ENCODE measurements at places on chromosomes 7 and 10.

DNA sequence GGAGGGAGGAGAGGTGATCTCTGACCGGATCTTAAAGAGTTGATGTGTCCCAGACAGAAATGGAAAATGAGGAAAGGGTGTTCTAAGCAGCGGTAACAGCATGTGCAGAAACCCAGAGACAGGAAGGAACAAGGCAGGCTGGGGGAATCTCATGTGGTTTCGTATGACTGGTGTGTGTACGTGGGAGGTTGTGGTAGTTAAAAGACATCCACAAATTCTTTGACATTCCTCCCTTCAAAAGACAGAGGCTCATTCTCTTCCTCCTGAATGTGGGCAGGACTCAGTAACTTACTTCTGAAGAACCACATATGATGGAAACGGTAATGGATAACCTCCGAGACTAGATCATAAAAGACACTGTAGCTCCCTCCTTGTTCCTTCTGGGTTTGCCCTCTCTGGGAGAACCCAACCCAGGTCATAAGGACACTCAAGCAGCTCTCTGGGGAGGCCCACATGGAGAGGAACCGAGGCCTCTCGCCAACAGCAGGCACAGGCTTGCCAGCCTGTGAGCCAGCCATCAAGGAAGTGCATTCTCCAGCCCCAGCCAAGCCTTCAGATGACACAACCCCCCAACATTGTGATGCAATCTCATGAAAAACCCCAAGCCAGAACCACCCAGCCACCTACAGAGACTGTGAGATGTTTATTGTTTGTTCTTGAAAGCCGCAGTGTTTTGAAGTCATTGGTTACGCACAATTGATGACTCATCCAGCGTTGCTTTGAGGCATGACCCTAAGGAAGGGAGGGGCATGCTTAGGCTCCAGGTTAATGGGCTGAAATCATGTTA is 116.0 kb downstream of the SLIT1 start:
- DNase-seq, result no peak

DNA sequence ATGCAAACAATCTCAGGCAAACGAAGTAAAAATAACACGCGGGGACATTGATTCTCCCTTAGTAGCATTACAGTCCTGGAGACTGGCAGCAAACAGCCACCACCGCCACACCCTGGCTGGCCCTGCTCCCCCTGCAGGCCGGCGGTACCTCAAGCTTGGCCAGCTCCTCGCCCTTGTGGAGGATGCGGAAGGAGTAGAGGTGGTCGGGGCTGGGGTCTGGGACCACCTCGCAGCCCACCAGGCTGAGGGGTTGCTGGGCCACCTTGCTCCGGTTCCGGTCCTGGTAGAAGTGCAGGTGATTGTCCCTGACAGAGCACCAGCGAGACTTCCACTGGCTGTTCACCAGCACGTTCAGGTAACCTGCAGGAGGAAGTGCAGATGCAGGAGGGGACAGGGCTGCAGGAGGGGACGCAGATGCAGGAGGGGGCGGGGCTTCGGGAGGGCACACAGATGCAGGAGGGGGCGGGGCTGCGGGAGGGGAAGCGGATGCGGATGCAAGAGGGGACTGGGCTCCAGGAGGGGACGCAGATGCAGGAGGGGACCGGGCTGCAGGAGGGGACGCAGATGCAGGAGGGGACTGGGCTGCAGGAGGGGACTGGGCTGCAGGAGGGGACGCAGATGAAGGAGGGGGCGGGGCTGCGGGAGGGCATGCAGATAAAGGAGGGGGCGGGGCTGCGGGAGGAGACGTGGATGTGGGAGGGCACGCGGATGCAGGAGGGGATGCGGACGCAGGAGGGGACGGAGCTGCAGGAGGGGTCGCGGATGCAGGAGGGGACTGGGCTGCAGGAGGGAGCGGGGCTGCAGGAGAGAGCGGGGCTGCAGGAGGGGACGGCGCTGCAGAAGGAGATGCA is 65.7 kb downstream of the VWA2 start:
- peak; percentile 90 for DNase-seq

- DNase-seq, result no peak
Observed at GRCh38 chr10:110993024-110993693, 73.8 kb downstream of the SHOC2 start.

DNA sequence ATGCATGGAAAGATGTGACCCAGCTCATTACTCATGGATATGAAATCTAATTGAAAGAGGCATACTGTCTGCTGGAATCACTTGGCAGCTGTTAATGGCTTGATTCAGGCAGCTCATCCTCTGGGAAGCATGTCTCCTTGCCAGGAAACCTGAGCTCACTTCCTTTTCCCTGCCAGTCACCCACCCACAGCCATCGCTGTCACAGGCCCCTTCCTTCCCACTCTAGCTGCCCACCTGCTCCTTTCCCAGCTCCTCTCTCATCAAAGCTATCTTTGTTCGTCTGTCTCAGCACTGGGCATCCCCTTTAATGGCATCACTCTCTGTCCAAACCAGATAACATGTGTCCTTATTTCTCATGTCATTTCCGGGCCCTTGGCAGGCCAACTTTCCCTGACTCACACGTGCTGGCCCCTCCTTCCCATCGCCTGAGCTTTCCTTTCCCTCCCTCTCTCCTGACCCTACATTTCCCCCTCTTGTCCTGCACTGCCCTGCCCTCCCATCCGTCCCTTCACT is 721.9 kb downstream of the TNS3 start:
- DNase-seq, result no peak

- no peak for DNase-seq
Observed at GRCh38 chr7:118085000-118085399, 99.0 kb upstream of the LSM8 start.

- DNase-seq, result no peak
Observed at GRCh38 chr10:132446661-132447445, 49.9 kb downstream of the PWWP2B start.

DNA sequence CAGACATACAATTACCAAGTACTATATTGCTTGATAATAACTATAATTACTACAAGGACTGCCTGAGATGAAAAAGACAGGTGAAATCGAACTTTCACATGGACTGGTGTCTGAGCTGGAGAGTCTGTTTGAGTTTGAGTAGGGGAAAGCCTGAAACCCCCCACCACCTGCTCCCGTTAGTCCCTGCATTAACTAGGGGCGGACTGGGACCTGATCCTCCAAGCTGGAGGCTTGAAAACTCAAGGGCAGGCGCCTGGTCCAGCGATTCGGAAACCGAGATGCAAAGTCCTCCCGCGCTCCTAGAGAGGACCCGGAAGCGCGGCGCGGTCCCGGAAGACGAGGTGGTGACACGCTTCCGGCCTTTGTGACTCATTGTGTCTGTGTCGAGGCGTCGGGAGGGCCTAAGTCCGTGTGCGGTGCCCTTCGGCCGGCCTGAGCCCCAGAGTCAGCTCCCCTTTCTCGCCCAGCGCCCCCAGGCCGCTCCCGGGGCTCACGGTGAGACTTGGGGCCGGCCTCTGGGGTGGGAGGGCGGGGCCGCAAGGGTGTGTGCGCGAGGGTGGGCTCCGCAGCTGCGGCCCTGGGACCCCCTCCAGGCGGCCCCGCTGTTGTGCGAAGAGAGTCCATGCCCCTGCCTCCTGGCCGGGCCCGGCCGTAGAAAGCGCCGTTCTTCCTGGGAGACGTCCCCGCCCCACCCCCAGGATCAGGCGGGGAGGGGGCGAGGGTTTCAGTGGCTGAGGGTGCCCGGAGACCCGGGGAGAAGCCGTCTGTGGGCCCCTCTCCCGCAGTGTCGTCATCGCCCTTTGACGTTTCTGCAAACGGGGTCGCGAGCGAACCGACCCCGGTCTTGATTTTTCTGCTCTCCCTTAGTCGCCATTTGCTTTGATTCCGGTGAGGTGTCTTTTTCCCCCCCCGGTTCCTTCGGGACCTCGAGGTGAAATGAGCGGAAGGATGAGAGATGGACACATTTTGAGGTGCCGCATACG is at the start of gene ZKSCAN1:
Gene ZKSCAN1 (plus strand): TSS at position 365 of the 983 bp plus-strand sequence. CDS start 7,911 bp downstream, outside the sequence.
- DNase-seq, result peak; percentile 80

GRCh38 chr7:138705167-138705566 is 4.0 kb upstream of the SVOPL start:
- DNase-seq, result no peak

GRCh38 chr10:97520978-97521761 is 22.4 kb downstream of the UBTD1 start:
- DNase-seq, result no peak

GRCh38 chr10:56920601-56921261 is 559.7 kb upstream of the ZWINT start:
- DNase-seq, result no peak

DNA sequence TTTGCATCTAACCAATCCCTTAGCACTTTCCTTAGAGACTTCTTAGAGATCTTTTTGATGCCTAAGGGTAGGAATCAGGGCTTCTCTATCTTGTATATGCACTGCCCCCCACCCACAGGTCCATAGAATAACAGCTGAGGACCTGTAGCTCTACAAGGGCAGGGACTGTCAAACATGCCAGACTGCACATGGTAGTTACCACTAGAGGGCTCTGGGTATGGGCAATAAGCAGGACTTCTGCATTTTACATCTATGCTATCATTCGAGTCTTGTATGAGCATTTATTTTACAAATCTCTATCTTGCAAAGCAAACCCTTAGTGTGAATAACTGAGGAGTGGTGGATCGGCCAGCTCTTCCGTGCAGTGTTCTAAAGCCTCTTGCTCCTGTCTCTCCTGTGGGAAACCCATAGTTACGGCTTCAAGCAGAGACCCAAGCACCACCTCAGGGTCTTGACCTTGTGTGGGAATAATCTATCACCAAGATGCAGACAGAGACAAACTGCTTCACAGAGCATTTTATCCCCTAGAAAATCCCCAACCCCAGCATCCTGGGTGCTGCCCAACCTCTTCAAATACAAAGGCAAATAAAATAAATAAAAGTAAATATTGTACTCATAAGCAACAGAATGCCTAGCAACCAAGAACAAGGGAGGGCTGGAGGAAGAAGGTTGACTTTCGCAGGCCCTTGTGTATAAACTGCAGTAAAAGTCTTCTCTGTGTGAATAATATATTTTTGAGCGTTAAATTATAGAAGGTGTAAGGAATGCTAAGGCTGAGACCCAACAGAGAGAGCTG is 219.3 kb downstream of the WDR11 start:
- no peak for DNase-seq

- DNase-seq, result no peak
Observed at GRCh38 chr10:14554091-14554490, 220.6 kb downstream of the FAM107B start.

DNA sequence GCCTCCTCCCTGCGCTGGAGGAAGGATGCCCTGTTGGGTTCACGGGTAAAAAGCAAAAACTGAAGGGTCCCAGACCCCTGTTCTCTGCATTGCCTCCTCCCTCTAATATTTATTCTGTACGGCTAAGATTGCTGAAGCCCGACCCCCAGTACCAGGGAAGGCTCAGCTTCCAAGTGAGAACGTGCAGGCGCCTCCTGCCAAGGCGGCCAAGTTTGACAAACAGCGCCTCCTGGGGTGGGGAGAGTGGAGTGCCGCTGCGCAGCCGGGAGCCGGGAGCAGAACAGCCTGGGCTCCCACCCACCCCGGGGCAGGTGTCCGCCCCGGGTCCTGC is 4.7 kb upstream of the EBF3 start:
- DNase-seq, result peak; percentile 88

DNA sequence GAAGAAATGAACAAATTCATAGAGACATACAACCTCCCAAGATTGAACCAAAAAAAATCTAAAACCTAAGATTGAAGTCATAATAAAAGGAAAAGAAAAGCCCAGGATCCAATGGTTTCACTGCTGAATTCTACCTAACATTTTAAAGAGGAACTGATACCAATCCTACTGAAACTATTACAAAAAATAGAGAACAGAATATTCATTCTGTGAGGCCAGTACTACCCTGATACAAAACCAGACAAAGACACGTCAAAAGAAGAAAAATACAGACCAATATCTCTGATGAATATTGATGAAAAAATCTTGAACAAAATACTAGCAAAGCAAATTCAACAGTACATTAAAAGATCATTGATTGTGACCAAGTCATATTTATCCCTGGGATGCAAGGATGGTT is 128.5 kb upstream of the STEAP1 start:
- DNase-seq, result no peak

GRCh38 chr10:61606959-61607907 is 55.5 kb upstream of the CABCOCO1 start:
- no peak for DNase-seq

- no peak for DNase-seq
Observed at GRCh38 chr10:7233259-7233991, 177.4 kb downstream of the SFMBT2 start.
